ENCODE measurements at places on chromosomes 2 and 18.
A peak's percentile ranks its signal among the peaks of the same experiment; 100 is the strongest.

GRCh38 chr2:159362816-159363251 lies 76.3 kb upstream of the WDSUB1 start:
- DNase-seq, result peak; percentile 8

- no peak for DNase-seq
These were observed 14.5 kb downstream of the CHRNA1 start for GRCh38 chr2:174749793-174750192.

DNA sequence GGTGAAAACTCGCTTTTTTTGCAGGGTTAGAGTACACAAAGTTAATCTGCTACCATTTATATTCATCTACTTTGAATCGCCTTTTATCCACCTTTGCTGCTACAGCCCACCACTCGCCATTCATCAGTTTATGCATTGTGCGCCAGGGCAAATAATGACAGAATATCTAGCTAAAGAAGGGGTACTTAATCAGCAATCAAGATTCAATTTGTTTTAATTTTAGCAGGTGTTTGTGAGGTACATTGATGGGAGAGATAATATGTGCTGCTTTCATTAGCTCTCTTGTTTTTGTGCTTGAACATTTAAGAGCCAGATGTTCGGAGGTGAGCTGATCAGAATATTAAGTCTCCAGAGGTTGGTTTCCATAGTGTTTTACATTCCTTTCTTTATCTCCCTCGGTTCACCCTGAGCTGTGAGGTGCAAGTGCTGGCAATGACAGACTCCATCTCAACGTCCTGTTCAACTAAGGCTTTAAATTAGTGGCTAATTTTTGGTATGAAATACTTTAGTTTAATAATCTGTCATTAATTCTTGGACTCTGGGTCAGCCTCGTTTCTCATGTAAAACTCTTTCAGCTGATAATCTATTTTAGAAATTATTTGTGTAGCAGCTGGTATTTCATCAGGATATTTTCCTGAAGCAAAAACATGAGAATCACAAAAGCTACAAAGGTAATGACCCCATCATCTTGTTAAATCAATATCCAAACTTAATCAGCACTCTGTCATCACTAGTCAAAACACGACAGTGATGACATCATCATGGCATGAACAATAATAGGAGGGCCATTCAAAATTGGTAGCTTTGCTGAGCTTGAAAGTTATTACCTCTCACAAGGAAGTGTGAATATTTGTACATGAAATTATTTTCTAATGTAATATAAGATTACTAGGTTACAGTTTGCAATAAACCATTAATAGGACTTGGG lies 479.9 kb upstream of the FANCL start:
- DNase-seq, result no peak

- no peak for DNase-seq
These were observed 134.1 kb downstream of the FAM210A start for GRCh38 chr18:13592246-13592645.

DNA sequence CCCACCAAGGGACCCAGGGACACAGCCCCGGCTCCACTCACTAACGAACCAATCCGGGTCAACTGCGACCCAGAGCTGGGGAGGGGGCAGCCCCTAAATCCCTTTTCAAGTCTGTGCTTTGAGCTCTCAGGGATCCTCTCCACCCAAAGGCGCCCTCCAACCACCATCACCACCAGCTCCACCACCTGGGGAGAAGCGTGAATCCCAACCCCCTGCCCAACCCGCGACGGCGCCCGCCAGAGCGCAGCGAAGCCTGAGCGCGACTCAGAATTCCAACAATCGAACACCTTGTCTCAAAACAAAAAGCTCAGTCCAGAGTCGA lies 497 bp downstream of the DSC3 start:
- DNase-seq, result peak; percentile 17
